Kidney (tissue), 22 donors: ENCODE measurements at places on chromosomes 3 and 15. TPM values are rescaled to one million over a fixed set of nuclear protein-coding genes. Genes with fewer than 3 reads are reported as not detected.

The ARGFX gene
- not detected for total RNA-seq

- peak; percentile 20 for DNase-seq
These were observed 116.8 kb upstream of the CNTN6 start for GRCh38 chr3:976006-976405.

- no peak for DNase-seq
These were observed 268.3 kb downstream of the UACA start for GRCh38 chr15:70494852-70495571.

DNA sequence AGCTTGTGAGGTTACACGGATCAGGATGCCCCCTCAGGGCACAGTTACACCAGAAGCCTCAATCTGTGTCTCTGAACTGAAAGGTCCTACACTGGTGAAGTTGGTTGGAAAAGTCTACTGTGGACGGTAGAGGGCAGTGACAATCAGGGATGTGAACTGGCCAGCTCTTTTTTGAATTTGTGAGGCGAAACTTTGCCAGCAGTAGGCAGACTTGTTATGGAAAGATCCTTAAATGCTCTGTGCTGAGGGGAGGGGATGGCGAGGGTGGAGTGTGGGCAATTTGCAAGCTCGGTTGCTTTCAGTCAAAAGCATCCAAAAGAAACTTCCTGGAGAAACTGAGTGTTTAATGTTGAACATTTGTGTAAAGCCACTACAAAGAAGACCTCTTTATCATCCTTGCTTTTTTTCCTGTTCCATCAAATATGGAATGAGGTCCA is 127.4 kb upstream of the ABHD17C start:
- DNase-seq, result peak; percentile 61
